ENCODE measurements at places on chromosomes 5 and 9.
A peak's percentile ranks its signal among the peaks of the same experiment; 100 is the strongest.

DNA sequence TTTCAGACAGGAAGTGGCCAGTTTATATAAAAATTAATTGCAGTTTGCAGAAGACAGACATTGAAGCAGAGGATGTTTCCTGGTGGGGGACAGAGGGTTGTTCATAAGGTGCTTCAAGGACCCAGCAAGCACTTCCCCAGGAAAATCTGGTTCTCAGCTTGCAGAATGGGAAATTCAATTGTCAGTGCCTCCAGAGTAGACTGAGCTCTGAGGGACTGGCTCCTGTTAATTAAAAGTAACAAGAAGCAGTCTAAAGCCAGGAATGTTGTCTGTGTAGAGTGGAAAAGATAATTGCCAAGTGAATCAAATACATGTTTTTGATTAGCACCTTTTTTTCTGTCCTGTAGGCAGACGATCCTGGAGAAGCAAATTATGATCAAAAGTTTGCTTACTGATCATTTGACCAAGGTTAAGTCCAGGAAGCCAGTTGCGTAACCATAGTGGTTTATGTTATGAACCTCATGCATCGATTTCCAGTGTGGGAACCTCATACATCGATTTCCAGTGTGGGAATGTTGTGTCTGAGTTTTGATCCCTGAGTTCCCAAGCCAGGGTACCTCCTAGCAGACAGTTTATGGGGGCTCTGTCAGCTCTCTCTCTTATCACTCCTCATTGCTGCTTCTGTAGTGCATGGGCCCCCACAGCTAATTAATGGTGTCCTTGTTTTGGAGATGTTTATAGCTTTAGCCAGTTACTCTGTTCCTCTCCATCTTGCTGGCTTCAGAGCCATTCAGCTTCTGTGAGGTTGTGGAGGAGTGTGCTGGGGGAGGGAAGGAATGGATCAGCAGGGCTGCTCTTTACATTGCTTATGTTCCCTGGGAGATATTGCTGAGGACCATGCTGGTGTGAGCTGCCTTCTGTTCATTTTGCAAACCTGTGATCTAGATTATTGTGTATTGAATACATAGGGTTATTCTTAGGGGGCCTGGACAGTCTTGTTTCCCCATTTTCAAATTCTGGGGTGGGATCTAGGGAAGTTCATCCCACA is 17.1 kb downstream of the MSANTD3 start:
- no peak overlapping the region for H3K4me3 ChIP-seq
- H3K36me3 ChIP-seq, result no peaks in the 10 kb centered on the region
- peaks cover 24% of the 10 kb centered on the region for H3K4me1 ChIP-seq
- peak; percentile 34 for DNase-seq
- H3K27ac ChIP-seq, result peak overlapping the region; percentile 52

GRCh38 chr5:141565826-141566570 is 52.8 kb downstream of the DIAPH1 start:
- H3K4me3 ChIP-seq, result no peak overlapping the region
- no peaks in the 10 kb centered on the region for H3K4me1 ChIP-seq
- DNase-seq, result no peak
- no peaks in the 10 kb centered on the region for H3K36me3 ChIP-seq

GRCh38 chr9:129109952-129110739 is 447 bp downstream of the CRAT start:
- no peaks in the 10 kb centered on the region for H3K4me1 ChIP-seq
- peak; percentile 20 for DNase-seq
- H3K4me3 ChIP-seq, result peak overlapping the region; percentile 88

DNA sequence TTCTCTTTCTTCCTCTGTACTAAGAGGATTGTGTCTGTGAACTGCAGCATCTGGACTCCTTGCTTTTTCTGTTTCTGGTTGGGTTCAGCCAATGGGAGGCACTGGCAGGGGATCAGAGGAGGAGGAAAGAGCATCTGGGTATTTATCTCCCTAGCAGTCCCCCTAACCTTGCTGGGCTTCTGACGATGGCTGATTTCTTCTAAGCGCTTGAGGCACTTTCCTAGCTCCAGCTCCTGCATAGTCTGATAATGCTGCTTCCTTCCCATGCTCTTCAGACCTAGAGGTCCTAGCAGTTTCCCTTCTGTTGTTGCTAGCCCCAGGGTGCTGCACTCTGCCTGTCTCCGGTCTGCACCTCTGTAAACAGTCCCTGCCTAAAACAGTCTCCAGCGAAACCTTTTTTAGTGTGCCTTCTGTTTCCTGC is 225.1 kb downstream of the PDZD2 start:
- no peak overlapping the region for H3K27ac ChIP-seq
- H3K27me3 ChIP-seq, result no peaks in the 10 kb centered on the region
- no peak for DNase-seq
- no peaks in the 10 kb centered on the region for H3K4me1 ChIP-seq

DNA sequence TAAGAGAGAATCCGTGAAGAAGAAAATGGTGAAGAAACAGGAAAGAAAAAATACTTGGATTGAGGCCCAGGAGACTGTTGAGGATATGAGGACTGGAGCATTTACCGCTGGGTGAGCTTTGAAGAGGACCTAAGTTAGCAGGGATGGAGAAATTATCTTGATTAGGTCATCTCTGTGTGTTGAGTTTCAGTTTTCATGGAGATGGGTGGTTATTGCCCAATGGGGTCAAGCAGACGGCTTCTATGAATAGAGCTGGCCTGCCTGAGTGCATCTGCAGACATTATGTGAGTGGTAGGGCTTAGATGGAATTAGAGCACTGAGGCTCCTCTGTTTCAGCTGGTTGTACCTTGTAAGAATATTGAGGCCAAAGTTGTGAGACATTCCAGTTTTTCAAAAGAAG is 245.4 kb upstream of the FBXL7 start:
- peak; percentile 76 for DNase-seq
- no peak overlapping the region for H3K27ac ChIP-seq
- H3K4me3 ChIP-seq, result no peak overlapping the region

GRCh38 chr5:154356958-154357357 is 88.8 kb upstream of the SAP30L start:
- DNase-seq, result no peak
- no peak overlapping the region for H3K4me3 ChIP-seq
- no peaks in the 10 kb centered on the region for H3K4me1 ChIP-seq
- no peaks in the 10 kb centered on the region for H3K27me3 ChIP-seq

- H3K27me3 ChIP-seq, result no peaks in the 10 kb centered on the region
- DNase-seq, result no peak
- H3K27ac ChIP-seq, result no peak overlapping the region
- H3K4me1 ChIP-seq, result peaks cover 6% of the 10 kb centered on the region
Observed at GRCh38 chr9:124286292-124286931, 28.7 kb downstream of the NEK6 start.

DNA sequence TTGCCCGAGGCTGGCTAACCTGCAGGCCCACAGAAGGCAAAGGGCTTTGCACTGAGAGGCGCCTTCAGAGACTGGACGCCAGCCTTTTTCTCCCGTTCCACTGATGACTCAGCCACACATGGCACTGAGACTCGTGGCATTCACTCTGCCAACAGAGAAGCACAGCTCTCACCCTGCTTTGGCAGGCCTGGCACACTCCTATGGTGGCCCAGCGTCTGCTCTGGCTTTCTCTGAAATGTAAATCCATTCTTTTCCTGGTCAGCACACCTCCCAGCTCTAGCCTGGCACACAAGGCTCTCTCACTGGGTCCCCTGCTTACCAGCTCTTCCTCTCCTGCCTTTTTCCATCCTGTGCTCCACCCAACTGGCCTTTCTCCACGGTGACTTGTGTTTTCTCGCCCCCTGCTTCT is 5.9 kb upstream of the MELK start:
- no peak for DNase-seq
- no peaks in the 10 kb centered on the region for H3K36me3 ChIP-seq
- no peaks in the 10 kb centered on the region for H3K27me3 ChIP-seq
- H3K4me3 ChIP-seq, result no peak overlapping the region
- H3K4me1 ChIP-seq, result no peaks in the 10 kb centered on the region

DNA sequence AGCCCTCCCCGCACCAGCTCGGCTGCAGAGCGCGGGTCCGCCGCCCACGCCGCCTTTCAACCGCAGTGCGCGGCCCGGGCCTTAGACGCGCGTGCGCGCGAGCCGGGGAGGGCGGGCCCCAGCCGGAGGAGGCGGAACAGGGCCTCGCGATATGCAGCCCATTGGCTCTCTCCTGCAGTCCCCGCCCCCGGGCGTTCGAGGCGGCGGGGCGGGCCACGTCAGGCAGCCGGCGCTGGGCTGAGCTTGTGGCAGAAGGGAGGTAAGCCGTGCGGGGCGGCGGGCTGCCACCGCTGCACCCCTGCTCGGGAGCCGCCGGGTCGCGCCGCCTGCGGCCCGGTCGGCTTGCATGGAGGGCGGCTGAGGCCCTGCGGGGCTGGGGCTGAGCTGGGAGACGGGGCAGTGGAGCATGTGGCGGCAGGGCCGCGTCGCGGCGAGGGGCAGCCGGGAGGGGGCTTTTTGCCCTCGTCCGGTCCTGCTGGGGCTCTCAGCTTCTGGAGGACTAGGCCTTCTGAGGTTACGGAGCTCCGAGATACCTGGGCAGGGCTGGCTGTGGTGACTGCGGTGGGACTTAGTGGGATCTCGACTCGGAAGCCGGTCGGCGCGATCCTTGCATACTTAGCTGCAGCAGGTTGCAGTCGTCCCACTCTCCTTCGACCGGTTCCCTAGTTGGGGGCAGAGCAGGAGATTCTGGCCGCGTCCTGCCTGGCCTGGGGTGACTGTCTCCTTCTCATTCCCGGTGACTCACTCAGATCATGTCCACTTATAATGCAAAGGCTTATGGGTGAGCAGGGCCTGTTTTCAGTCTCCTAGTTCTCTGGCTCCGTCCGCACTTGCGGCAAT is at the start of gene FOCAD:
Gene FOCAD, plus strand, starts transcription at position 225 of the 840 bp plus-strand sequence. CDS start 31,095 bp downstream, outside the sequence.
- peaks cover 18% of the 10 kb centered on the region for H3K4me1 ChIP-seq
- no peaks in the 10 kb centered on the region for H3K36me3 ChIP-seq
- H3K27ac ChIP-seq, result peak within 1 kb of the TSS; percentile 90
- H3K4me3 ChIP-seq, result peak within 1 kb of the TSS; percentile 40

- H3K27ac ChIP-seq, result peak overlapping the region; percentile 92
- no peaks in the 10 kb centered on the region for H3K27me3 ChIP-seq
- peaks cover 18% of the 10 kb centered on the region for H3K4me1 ChIP-seq
- DNase-seq, result no peak
Observed at GRCh38 chr9:127905004-127905728, 5.8 kb upstream of the ST6GALNAC6 start.

DNA sequence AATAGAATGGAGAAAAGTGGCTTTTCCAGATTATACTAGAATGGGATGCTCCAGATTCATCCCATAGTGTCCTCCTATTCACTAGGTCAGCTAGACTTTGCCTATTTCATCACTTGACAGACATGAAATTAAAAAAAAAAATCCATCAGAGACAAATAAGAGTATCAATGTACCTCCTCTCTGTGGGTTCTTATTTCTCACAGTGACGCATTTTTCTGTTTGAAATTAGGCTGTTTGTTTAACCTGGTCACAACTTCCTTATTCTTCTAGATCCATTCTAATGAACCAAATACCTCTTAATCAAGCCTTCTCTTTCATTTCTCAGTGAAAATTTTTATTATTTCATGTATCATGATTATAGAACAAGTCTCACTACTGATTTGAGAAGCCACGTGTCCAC is 305.4 kb downstream of the SEMA5A start:
- H3K27ac ChIP-seq, result no peak overlapping the region
- H3K36me3 ChIP-seq, result no peaks in the 10 kb centered on the region
- no peak for DNase-seq
- peaks cover 4% of the 10 kb centered on the region for H3K4me1 ChIP-seq
- H3K4me3 ChIP-seq, result no peak overlapping the region

- H3K27me3 ChIP-seq, result no peaks in the 10 kb centered on the region
- H3K4me3 ChIP-seq, result no peak overlapping the region
- DNase-seq, result no peak
- no peak overlapping the region for H3K27ac ChIP-seq
- no peaks in the 10 kb centered on the region for H3K4me1 ChIP-seq
- no peaks in the 10 kb centered on the region for H3K36me3 ChIP-seq
Observed at GRCh38 chr5:7467179-7467578, 71.2 kb downstream of the ADCY2 start.

DNA sequence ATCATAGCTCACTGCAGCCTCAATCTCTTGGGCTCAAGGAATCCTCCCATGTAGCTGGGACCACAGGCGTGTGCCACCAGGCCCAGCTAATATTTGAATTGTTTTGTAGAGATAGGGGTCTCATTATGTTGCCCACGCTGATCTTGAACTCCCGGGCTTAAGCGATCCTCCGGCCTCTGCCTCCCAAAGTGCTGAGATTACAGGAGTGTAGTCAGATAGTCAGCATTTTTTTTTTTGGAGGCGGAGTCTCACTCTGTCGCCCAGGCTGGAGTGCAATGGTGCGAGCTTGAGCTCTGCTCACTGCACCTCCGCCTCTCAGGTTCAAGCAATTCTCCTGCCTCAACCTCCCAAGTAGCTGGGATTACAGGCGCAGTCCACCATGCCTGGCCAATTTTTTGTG is 1.6 kb upstream of the SAR1B start:
- no peak for DNase-seq
- no peaks in the 10 kb centered on the region for H3K36me3 ChIP-seq
- H3K27ac ChIP-seq, result no peak overlapping the region
- H3K4me1 ChIP-seq, result no peaks in the 10 kb centered on the region
- H3K4me3 ChIP-seq, result no peak overlapping the region
- H3K27me3 ChIP-seq, result no peaks in the 10 kb centered on the region

DNA sequence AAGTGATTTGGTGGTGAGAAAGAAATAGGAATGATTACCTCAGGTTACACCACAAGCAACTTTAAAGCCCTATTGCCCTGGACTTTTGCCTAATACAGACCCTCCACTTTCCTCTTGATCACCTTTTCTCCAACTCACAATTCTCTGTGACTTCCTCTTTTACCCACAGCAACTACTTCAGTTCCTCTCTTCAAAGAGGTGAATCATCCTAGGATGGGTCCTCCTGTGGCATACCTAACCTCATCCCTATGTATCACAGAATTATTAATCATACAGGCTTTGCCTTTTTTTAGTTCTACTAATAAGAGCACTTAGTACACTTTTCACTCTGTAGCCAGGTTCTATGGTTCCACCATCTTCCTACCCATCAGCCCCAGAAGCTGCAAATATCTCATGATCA is 19.6 kb upstream of the INSL6 start:
- H3K27ac ChIP-seq, result no peak overlapping the region
- H3K4me1 ChIP-seq, result no peaks in the 10 kb centered on the region
- H3K36me3 ChIP-seq, result no peaks in the 10 kb centered on the region
- no peak for DNase-seq

GRCh38 chr5:72623323-72623722 is 116.1 kb upstream of the ZNF366 start:
- no peaks in the 10 kb centered on the region for H3K36me3 ChIP-seq
- H3K4me3 ChIP-seq, result no peak overlapping the region
- H3K27me3 ChIP-seq, result no peaks in the 10 kb centered on the region
- H3K27ac ChIP-seq, result no peak overlapping the region

DNA sequence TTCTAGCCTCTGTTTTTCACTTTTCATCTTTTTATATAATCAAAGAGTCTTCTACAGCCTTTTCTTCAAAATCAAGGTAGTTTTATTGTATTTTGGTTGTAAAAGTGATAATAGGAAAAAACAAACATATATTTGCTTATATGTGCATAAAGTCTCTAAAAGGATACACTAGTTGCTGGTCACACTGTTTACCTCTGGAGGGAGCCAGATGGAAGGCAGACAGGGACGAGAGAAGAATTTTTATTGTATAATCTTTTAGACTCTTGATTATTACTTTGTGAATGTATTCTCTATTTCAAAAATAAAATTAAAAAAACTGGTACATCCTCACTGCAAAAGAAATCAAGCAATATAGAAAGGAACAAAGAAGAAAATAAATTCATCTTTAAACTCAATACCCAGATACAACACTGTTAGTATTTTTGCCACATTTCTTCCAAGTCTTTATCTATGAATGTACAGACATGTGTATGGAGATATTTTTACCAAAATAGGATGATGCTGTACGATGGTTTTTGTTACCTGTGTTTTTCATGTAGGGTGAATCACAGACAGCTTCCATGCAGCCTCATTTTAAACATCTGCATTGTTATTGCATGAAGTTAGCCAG is 6.1 kb upstream of the RNF183 start:
- H3K4me3 ChIP-seq, result no peak overlapping the region
- no peaks in the 10 kb centered on the region for H3K27me3 ChIP-seq
- DNase-seq, result peak; percentile 43
- H3K4me1 ChIP-seq, result no peaks in the 10 kb centered on the region

Measured in cardiac muscle cell (in vitro differentiated cells and primary cell).